NCI-H524 (cell line): ENCODE measurements at places on chromosomes 5 and 9.
A peak's percentile ranks its signal among the peaks of the same experiment; 100 is the strongest.

GRCh38 chr9:71744754-71745521 is 23.4 kb downstream of the CEMIP2 start:
- DNase-seq: no peak

- no peak for DNase-seq
These were observed 98.0 kb downstream of the ARL15 start for GRCh38 chr5:54212331-54212730.

DNA sequence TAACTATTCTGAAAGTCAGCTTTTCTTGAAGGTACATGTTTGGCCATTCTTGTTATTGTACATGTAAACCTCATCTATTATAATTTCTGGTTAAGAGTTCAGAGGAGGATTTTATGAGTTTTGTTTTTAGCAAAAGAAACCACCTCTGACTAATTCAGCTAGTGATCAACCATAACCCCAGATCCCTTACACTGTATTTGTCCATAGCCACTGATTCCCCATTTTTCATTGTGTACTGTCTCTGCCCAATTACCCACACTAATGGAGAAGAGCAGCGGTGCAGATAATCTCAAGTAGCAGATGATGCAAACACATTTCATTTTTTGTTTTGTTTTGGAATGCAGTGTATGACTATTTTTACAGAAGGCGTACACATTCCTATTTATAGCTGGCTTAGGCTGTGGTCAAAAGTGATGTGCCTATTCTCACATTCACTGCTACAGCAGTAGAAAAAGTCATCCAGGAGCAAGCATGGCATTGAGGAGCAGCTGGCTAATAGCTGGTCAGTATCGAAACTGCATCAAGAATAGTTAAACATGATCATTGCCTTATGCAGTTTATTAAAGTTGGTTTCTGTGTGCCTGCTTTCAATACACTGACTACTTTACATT is 988.3 kb downstream of the DTWD2 start:
- DNase-seq: no peak

DNA sequence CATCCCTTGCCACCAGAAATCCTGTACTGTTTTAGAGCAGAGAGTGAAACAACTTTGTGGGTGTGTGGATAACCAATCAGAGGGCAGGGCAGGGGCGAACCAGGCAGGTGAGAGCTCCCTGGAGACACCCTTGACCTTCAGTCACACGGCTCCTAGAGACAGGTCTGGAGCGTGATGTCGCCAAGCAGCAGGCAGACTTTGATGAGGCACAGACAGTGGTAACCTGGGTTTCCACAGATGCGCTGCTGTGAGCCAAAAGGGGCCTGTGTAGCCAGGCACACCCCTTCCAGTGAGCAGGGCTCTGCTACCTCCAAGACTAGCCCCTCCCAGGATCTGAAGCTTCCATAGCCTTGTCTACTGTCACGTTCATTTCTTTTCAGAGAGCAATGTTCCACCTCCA is 317.8 kb upstream of the ADCY2 start:
- no peak for DNase-seq

DNA sequence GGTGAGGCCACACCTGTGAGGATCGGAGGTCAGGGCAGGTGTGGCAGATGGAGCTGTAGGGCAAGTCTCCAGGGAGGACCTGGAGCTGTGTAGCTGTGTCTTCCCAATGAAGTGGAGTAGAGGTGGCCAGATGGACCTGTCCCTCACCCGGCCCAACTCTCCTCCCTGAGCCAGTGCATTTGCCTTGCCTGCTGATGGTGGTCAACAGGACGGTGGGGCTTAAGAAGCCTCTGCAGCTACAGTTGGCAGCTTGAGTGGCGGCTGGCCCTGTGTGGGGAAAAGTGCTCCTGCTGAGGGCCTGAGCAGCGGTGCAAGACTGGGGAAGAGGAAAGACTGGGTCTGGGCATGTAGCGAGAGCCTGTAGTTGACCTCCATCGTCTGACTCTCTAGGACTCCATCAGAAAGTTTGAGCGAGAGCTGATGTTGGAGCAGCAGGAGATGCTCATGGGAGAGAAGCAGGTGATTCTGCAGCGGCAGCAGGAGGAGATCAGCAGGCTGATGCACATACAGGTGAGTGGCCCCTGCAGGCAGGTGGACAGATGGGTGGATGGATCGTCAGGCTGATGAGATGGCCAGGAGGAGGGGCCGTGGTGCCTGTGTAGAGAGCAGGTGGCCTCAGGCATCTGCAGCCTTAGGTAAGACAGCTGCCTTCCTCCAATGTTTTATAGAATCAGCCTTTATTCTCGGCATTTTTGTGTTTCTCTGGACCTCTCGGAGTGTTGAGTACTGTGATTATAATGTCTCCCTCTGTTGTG is 24.9 kb downstream of the PITX1 start:
- DNase-seq: no peak

GRCh38 chr5:138542180-138542955 is 668 bp downstream of the ETF1 start:
- no peak for DNase-seq

GRCh38 chr5:169006842-169007790 is 293.8 kb downstream of the SLIT3 start:
- no peak for DNase-seq

- DNase-seq: peak; percentile 3
These were observed 4.0 kb upstream of the PLAC8L1 start for GRCh38 chr5:146109379-146109778.
